ENCODE measurements at places on chromosomes 3 and 15.
A peak's percentile ranks its signal among the peaks of the same experiment; 100 is the strongest.

DNA sequence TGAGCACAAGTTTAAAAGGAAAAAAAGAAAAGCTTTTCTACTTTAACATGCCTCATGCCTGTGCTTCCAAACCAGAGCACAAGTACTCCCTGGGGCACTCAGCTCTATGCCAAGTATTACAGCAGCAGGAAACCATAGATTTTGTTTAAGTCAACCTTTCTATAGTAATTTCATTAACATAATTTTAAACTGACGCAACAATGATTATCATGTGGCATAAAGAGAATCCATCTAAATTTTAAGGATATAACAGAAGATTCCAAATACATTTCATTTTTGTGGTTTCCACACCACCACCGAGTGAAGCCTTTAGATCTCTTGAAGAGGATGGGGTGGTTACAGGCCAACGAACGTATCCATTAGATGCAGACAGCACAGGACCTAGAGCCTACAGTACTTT, 112.1 kb downstream of the TNIK start:
- DNase-seq: no peak

- DNase-seq: no peak
Measured at GRCh38 chr3:102532901-102533300, 98.1 kb downstream of the ZPLD1 start.

- no peak for DNase-seq
Measured at GRCh38 chr3:29644956-29645636, 364.2 kb downstream of the RBMS3 start.

DNA sequence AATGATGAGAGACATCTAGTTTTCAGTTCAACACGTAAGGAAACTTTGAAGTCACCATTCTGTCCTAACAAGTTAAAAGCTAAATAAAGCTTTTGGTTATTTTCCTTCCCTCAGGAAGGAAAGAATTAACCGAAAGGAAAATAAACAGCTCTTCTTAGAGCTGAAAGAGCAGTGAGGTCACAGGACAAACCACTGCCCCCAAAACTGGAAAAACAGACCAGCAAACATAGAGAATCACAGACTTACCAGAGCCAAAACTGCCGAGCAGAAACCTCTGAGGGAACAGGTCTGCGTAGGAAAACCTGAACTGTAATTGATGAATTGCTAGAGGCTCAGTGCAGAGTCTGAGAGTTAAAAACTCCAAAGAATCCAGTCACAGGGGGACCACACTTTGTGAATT, 14.7 kb downstream of the USP50 start:
- no peak for DNase-seq

DNA sequence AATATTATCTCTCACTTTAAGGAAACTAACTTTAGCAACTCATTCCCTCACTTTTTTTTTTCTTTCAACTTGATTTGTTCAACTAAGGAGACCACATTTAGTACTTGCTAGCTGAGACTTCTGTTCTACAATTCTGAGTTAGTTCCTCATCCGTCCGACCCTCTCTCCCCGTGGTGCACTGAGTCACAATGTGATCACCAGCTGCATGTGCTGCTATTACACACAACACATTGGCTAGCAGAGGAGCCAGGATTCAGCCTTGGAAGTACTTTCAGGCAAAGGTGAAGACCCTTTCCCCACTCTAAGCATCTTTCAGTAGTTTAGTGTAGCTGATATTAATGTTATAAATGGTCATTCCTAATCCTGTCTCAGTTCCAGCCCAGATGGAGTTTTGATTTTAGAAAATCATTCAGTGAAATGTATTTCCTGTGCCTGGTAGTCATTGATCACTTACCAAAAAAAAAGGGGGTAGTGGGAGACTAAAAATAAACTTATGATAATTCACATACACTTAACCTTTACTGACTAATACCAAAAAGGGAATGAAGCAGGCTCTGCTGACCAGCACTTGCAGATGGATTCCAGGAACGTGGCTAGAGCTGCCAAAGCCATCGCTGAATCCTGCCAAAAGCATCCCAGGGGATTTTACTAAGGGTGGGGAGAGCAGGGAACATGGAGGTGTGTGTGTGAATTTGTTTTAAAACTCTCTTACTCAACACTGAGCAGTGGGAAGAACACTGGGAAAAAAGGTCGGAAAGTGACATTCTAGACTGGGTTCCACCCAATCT, 424.8 kb downstream of the LPP start:
- DNase-seq: peak; percentile 75

DNA sequence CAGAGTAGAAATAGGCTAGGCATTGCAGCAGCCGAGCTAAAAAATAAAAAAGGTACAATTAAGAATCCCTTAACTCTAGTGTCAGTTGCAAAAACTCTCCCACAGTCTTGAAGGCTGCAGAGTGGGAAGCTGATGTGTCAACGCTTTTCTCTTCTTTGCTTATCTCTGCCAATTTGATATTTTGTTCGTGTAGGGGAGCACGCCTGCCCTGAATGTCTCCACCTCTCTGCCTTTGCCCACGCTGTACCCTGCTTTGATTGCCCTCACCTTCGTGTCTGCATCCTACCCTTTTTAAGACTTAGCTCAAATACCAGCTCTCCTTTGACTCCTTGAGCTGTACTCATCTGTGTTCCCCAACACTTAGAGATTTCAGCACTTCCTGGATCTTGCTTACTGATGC, 155.4 kb upstream of the CADPS start:
- DNase-seq: no peak

DNA sequence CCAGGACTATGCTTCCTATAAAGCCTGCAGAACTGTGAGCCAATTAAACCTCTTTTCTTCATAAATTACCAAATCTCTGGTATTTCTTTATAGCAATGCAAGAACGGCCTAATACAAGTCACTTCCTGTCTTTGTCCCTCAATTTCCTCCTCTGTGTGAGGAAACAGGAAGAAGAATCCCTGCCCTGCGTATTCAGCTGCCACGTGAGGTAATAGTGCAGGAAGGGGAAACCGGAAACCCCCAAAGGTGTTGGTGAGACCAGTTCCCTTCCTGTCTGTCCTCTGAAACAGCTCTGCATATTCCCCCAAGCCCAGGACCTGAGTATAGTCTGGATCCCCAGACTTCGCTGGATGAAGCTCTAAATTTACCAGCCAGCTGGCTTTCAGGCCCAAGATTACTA, 18.1 kb upstream of the PTPN23 start:
- DNase-seq: no peak
